ENCODE measurements at places on chromosomes 7 and 10. TPM values are rescaled to one million over a fixed set of nuclear protein-coding genes. Genes with fewer than 3 reads are reported as not detected.

Gene CCL24
- total RNA-seq, result 4.8 TPM

- no peak for DNase-seq
These were observed 16.5 kb downstream of the DYNC1I1 start for GRCh38 chr7:95788884-95789283.

- no peak for DNase-seq
These were observed 123.6 kb downstream of the SH3PXD2A start for GRCh38 chr10:103731609-103732270.

Gene ENO4
- not detected for total RNA-seq

Gene TMEM176A
- total RNA-seq, result 63.7 TPM

DNA sequence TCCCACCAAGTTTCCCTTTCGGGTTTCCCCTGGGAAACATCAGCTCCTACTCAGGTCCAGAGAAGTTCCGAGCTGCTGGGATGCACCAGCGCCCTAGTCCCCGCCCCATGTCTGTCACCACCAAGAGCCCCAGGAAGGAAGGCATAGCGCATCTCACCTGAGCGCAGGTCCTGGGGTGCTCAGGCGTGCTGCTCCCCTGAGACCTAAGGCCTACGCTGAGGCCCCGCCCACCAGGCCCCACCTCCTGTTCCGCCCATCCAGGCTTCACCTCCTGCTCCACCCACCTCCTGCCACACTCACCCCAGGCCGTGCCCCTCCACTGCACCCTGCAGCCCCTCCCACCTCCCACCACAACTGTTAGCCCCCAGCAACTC lies 1.2 kb upstream of the TFR2 start:
- DNase-seq, result no peak

- no peak for DNase-seq
These were observed 54.2 kb upstream of the PLXDC2 start for GRCh38 chr10:19762026-19762425.

- DNase-seq, result no peak
These were observed 540.7 kb downstream of the DNAJB6 start for GRCh38 chr7:157877298-157878090.

- DNase-seq, result no peak
These were observed 23.2 kb upstream of the VOPP1 start for GRCh38 chr7:55595511-55595910.

GRCh38 chr10:113301342-113301984 lies 251.4 kb upstream of the HABP2 start:
- DNase-seq, result no peak

Gene MKI67
- total RNA-seq, result 2.1 TPM

- no peak for DNase-seq
These were observed 42.2 kb upstream of the SEMA3E start for GRCh38 chr7:83691095-83691494.

GRCh38 chr7:18364396-18364795 lies 131.2 kb upstream of the HDAC9 start:
- DNase-seq, result no peak

Gene KIN
- total RNA-seq, result 11.9 TPM

Measured in upper lobe of right lung (tissue), 1 donor.